ENCODE measurements at places on chromosomes 3 and 15. TPM values are rescaled to one million over a fixed set of nuclear protein-coding genes. Genes with fewer than 3 reads are reported as not detected.

Gene LMAN1L
- not detected for total RNA-seq

Gene RTP2
- not detected for total RNA-seq

Gene ISY1
- 28.5 TPM for total RNA-seq

Gene CAMK1
- 33.3 TPM for total RNA-seq

Gene MUC4
- not detected for total RNA-seq

Gene PRSS50
- total RNA-seq = not detected

Gene SLC38A3
- total RNA-seq = 0.36 TPM

Gene SH2D7
- not detected for total RNA-seq

Gene CHL1
- 1.6 TPM for total RNA-seq

Gene TRAT1
- not detected for total RNA-seq

Gene PDE12
- 16.8 TPM for total RNA-seq

Gene STARD5
- total RNA-seq = 5.0 TPM

Gene ACP3
- total RNA-seq = 0.54 TPM

Gene CFAP91
- total RNA-seq = not detected

Gene GOLGA6B
- not detected for total RNA-seq

Gene OR5K2
- not detected for total RNA-seq

Gene POLQ
- 5.0 TPM for total RNA-seq

Gene CACNA2D2
- total RNA-seq = not detected

Gene LARP6
- total RNA-seq = 78.3 TPM

Gene LRRIQ4
- total RNA-seq = not detected

Gene SLC12A8
- 2.2 TPM for total RNA-seq

Gene ALPK3
- under 0.01 TPM for total RNA-seq

Gene FAM81A
- total RNA-seq = not detected

Gene LINS1
- total RNA-seq = 10.6 TPM
